ENCODE measurements at places on chromosomes 6 and 20.
A peak's percentile ranks its signal among the peaks of the same experiment; 100 is the strongest.

GRCh38 chr20:52305858-52306257, 114.3 kb upstream of the ZFP64 start:
- no peak for DNase-seq

- DNase-seq, result no peak
Measured at GRCh38 chr6:37221585-37222124, 35.9 kb upstream of the TBC1D22B start.

DNA sequence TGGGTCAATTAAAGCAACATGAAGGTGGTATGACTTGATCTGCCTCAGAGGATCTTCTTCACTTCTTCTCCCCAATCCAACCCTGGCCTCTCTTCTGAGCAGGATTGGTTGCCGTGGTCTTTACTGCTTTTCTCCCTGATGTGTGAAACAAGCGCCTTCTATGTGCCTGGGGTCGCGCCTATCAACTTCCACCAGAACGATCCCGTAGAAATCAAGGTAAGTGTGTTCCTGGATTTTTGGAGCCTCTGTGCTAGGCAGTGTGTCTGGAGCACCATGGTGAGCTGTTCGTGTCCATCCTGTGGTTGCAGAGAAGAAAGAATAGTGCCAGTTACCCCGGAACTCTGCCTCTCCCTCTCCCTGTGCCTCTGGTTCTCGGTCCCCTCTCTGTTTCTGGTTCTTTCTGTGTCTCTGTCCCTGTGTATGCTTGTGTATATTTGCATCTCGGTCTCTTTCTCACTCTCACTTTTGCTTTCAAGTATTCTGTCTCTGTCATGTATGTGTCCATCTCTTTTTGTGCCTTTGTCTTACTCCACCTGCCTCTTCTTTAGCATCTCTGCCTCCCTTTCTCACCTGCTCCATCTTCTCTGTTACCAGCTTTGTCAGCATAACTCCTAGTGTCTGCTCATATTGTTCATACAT, 23.5 kb downstream of the TM9SF4 start:
- DNase-seq, result no peak

GRCh38 chr6:151388236-151388635, 3.1 kb downstream of the ZBTB2 start:
- no peak for DNase-seq

- no peak for DNase-seq
Measured at GRCh38 chr6:16396497-16397319, 158.3 kb downstream of the GMPR start.

GRCh38 chr20:11452326-11452725, 465.4 kb upstream of the BTBD3 start:
- DNase-seq, result peak; percentile 28

- no peak for DNase-seq
Measured at GRCh38 chr6:14591998-14592397, 474.4 kb downstream of the CD83 start.

DNA sequence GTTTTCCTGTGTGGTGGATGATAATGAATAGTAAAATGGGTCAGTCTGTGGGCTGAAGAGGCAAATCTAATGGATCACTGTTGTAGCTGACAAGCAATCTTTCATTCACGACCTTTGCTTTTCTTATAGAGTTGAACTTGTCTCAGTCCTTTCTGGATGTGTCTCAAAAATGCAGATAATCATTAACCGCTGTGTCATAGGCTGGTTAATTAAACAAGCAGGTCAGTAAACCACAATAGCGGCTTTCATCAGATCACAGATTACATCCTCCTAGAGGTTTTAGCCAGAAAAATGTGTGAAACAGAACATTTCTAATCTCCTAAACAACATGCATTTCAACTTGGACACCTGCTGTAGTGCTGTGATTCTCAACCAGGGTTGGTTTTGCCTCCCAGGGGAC, 2.5 kb upstream of the METTL24 start:
- DNase-seq, result no peak

- DNase-seq, result no peak
Measured at GRCh38 chr20:25011831-25012241, 19.3 kb upstream of the APMAP start.

GRCh38 chr20:10609276-10609675, 64.5 kb downstream of the JAG1 start:
- DNase-seq, result no peak

DNA sequence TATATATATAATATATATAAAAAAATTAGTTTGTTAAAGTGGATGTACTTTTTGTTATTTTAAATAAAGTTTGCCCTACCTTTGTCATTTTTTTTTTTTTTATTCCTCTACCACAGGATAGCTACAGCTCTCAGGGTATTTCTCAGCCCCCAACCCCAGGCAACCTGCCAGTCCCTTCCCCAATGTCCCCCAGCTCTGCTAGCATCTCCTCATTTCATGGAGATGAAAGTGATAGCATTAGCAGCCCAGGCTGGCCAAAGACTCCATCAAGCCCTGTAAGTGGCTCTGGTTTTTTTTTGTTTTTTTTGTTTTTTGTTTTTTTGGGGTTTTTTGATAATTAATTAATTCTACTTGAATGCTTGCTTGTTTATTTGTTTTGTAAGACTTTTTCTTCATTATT, 148.6 kb downstream of the TMEM242 start:
- no peak for DNase-seq

DNA sequence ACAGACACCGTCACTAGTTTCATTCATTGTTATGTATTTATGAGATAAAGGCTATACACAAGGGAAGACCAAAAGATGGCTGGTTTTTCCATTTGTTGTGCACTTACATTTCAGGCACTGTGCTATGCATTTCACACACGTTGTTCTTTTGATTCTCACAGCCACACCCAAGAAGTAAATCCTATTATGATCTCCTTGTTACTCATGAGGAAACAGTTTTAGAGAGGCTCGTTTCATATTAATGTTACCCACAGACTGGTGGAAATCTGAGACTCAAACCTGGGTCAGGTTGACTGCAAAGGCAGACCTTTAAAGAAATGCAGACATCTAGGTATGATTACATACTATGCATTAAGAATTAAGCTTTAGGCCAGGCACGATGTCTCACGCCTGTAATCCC, 34.9 kb downstream of the SHLD1 start:
- DNase-seq, result no peak

GRCh38 chr6:111855753-111856152, 17.5 kb downstream of the FYN start:
- DNase-seq, result no peak

DNA sequence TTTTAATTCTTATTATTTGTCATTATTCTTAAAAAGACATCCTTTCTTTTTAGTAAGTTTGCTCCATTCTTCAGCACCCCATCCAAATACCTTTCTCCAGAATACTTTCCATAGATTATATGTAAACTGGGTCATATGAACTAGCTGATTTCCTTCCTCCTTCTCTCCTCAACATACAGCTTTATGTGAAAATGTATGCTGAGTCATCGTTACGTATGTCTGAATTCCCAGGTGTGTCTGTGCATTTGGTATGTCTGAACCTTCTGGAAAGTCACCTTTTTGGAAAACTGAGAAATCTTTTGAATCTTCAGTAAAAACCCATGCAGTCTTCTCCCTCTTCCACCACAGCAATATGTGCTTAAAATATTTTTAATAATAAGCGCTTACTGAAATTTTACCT, 264.5 kb downstream of the EYA4 start:
- no peak for DNase-seq

GRCh38 chr20:49570828-49571552, 3.1 kb upstream of the PTGIS start:
- no peak for DNase-seq

GRCh38 chr6:68774843-68775242, 139.8 kb downstream of the ADGRB3 start:
- no peak for DNase-seq

DNA sequence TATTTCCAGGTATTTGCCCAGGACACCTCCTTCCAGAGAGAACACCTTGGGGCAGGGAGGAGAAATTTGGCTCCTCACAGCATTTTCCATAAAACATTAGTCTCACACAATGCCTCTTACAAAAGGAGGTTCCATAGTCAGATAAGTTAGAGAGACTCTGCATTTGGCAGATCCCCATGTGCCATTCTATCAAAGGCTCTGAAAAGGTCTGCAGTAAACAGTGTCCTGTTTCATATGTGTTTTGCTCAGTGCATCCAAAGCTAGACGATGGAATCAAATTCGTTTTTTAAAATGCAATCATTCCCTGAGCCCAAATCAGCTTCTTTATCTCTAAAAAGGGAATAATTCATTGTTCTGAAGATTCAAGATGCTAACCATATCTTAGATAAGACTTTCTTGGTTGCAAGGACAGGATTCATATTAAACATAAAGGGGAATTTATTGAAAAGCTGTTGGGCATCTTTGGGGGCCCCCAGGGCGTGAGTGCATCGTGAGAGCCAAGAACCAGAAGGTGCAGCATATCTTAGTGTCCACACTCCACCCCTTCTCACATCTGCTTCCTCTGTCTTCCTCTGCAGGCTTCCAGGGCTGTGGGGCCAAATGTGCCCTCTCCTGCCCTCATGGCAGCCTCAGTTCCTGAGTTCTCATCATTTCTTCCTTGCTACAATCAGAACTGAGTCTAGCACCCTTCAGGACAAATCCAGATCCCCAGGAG, 41.4 kb upstream of the MLN start:
- no peak for DNase-seq

Measured in Daoy (cell line).